Fibroblast of skin of left biceps (primary cell): ENCODE measurements at places on chromosomes 16 and 17.

DNA sequence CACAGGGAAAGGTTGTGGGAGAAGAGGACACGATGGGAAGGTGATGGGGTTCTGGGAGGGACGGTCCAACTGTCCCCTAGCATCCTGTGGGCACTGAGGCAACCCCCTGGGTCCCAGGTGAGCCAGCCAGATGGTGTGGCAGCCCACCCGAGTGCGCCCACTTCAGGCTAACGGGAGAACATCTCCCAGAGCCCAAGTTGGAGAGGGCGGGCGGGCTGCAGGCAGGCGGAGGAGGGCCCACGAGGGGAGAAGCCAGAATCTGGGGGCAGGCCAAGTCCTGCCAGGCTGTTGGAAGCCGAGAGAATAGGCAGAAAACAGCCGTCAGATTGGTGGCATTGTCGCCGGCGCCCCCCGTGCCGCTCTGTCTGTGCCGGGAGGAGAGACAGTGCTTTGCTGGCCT is 13.8 kb upstream of the ABCC3 start:
- DNase-seq, result no peak

- DNase-seq, result no peak
Measured at GRCh38 chr17:31289790-31290189, 7.2 kb downstream of the OMG start.

GRCh38 chr16:87821376-87822107 is 47.8 kb downstream of the SLC7A5 start:
- no peak for DNase-seq

GRCh38 chr16:2776500-2777139 is 460 bp downstream of the ELOB start:
- DNase-seq, result no peak

GRCh38 chr16:85536073-85536410 is 77.1 kb upstream of the GSE1 start:
- DNase-seq, result no peak

GRCh38 chr17:6959700-6960099 is 36.1 kb upstream of the ALOX12 start:
- no peak for DNase-seq

- DNase-seq, result no peak
Measured at GRCh38 chr16:3592559-3592958, 15.4 kb upstream of the NLRC3 start.

DNA sequence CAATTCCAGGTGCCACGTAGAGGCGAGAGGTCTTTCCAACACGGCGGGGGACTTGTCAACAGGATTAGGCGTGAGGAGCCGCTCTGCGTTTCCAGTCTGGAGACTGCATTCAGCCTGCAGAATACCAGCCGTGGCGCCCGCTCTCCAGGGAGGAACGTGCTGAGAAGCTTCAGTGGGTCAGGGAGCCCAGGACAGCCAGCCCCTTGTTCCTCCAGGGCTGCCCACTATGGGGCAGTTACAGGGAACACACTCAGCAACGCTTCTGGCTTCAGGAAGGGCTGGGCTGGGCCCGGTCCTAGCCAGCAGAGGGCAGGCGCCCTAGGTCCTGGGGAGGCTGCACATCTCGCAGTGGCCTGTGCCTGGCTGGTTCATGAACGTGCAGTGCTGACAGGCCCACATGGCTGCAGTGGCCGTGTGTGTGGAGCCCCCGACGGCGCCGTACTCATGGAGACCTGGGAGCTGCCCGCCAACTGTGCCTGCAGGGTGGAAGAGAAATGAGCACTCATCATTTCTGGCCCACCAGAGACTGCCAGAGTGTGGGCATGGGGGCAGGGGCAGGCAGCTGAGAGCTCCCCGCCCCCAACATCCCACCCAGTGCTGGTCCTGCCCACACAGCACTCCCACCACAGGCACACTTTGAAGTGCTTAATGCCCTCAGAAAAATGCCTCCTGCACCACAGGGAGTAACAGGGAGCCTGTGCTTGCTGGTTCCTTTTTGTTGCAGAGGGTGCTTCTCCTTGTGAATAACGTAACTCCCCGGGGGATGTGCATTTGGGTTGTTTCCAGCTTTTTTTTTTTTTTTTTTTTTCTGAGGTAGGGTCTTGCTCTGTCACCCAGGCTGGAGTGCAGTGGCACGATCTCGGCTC is 7.0 kb upstream of the FAAP100 start:
- DNase-seq, result no peak

DNA sequence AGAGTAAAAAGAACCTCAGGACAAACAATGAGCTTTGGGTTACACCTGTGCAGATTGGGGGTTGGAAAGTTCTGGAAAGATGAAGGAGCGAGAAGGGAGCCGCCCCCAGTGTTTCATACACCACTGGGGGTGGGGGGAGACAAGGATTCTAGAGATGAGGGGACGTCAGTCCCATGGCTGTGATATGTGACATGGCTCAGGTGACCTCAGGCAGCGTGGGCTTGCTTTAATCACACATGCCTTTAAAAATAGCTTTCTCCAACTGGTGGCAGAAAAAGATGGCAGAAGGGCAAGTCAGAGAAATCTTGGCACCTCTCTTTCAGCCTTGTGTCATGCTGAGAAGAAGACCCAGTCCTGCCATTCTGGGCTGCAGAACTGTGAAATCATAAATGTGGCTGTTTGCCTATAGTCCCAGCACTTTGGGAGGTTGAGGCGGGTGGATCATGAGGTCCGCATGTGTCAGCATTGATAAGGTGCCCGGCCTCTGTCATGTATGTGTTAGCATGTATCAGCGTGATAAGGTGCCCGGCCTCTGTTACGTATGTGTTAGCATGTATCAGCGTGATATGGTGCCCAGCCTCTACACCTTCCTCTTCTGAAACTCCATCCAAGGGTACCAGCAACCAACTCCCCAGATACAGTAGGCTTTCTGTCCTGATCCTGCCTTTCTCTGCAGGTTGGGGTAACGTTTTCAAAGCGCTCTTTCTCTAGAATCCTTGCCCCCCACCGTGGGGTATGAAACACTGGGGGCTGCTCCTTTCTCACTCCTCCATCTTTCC is 25.0 kb downstream of the WIPI1 start:
- no peak for DNase-seq

DNA sequence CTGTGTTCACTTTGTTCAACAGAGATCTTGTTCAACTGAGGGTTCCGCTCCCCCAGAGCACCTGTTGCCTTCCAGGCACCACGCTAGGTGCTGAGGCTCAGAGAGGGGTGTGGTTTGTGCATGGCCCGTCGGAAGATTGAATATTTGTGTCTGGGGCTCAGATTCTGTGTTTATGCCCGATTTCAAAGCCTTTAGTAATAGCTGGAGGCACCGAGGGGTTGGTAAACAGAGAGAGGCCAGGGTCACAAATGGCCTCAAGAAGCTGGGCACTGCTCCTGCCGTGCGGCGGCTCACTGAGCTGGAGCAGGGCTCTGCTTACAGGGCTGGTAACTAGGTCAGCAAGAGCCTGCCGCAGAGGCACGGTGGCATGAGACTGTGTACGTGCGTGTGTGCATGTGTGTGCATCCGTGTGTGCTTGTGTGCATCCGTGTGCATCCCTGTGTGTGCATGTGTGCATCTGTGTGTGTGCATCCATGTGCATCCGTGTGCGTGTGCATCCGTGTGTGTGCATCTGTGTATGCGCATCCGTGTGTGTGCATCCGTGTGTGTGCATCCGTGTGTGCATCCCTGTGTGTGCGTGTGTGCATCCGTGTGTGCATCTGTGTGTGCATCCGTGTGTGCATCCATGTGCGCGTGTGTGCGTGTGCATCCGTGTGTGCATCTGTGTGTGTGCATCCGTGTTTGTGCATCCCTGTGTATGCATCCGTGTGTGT is 5.4 kb downstream of the ITGAE start:
- no peak for DNase-seq

DNA sequence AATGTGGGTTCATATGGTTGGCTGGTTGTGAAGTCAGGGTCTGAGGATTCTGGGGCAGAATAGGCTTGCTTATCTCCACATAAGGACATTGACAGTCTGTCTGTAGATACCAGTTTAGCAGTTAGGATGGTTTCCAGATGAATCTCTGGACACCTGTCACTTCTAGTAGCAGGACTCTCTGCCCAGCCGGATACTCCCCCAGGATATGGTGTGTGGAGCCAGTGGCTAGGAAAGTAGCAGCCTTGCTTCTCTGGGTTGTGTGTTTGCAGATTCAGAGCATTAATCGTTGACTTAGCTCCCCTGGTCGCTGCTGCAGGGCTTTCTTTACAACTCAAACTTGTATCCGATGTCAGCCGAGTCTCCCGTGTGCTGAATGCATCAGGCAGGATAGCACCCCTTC is 45.2 kb downstream of the CLEC16A start:
- no peak for DNase-seq

GRCh38 chr17:57125406-57125805 is 40.4 kb downstream of the AKAP1 start:
- no peak for DNase-seq

DNA sequence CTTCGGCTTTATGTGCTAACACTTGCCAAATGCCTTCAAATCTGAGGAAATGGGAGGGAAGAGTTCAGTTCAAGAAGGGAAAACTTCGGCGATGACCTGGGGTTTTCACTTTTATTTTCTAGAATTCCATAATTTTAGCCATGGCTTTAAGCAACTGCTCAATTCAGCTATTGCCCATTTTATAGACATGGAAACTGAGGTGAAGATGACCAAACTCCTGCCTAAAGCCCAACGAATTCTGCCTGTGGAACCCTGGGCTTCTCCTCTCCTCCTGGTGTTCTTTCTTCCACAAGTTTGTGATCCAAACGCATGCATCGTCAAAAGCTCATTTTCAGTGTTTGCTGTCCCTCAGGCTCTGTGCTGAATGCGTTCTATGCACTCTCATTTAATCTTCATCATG is 49.4 kb upstream of the NDRG4 start:
- no peak for DNase-seq

GRCh38 chr16:64380751-64381150 is 741.1 kb downstream of the CDH11 start:
- no peak for DNase-seq

GRCh38 chr17:42153919-42154742 is 658 bp downstream of the RAB5C start:
- no peak for DNase-seq

GRCh38 chr17:40605306-40605705 is 40.0 kb upstream of the CCR7 start:
- no peak for DNase-seq

DNA sequence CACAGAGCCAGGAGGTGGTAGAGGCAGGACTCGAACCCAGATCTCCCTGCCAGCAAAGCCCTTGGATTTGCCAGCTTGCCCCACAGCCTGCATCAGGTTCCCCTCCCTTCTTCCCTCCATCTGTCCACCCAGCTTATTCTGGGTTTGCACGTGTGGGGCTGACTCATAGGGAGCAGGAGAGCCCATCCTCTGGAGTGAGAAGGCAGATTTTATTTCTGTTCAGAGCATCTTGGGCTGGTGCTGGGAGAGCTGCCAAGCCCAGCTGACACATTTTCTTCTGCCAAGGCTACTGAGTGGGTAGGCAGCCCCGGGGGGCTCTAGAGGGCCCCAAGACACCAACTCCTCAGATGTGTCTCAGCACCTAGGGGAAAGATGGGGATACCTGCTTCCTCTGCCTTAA is 106.3 kb upstream of the CRHR1 start:
- DNase-seq, result no peak

- DNase-seq, result no peak
Measured at GRCh38 chr16:83301971-83302370, 505.8 kb upstream of the HSBP1 start.

DNA sequence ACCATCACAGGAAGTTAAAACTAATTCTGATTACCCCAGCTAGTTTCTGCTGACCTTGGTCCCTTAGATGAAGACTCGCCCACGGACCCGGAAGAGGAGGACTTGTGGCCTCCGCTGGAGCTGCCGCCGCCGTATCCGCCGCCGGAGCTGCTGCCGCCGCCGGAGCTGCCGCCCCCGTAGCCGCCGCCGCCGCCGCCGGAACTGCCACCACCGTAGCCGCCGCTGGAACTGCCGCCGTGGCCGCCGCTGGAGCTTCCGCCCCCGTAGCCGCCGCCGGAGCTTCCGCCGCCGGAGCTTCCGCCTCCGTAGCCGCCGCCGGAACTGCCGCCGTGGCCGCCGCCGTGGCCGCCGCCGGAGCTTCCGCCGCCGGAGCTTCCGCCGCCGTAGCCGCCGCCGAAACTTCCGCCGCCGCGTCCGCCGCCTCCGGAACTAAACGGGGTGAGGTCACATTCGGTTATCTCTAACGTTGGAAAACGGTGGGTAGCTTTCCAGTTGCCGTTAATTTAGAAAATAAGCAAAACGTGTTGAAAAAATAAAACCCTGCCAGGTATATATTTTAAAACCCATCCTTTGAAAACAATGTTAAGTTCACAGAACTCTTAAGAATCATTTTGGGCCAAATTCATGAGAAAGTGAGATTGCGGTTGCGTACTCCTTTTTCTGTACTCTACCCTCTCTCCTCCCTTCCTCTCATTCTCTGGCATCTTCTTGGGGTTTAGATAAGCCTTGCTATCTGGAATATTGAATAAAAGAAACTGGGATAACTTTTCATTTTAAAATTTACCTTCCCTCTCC is 3.5 kb downstream of the KRT10 start:
- DNase-seq, result peak; percentile 62

DNA sequence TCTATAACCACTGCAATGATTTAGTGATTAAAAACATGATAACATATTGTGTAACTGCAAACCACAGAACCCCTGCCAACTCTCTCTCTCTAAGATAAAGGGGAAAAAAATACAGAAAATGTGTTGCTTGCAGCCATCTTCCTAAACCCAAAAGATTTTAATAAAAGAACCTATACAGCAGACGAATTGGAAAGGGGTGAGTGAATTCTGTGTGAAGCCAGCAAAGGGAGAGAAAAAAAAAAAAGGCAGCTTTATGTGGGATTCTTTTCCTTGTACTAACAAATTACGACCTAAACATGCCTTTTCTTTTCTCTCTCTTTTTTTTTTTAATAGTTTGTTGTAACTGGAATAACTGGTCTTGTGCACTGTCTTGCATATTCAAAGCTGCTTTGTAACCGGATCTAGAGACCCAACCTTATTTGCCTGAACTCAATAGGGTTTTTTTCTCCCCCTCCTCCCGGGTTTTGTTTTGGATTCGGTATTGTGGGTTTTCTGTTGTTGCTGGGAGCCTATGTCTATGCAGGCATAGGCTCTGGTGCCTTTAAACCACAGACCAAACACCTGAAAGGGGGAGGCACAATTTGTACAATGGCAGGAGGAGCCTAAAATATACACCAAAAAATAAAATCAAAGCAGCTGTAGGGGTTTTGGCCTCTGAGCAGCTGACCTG is 7.0 kb upstream of the ZFHX3 start:
- DNase-seq, result peak; percentile 84

DNA sequence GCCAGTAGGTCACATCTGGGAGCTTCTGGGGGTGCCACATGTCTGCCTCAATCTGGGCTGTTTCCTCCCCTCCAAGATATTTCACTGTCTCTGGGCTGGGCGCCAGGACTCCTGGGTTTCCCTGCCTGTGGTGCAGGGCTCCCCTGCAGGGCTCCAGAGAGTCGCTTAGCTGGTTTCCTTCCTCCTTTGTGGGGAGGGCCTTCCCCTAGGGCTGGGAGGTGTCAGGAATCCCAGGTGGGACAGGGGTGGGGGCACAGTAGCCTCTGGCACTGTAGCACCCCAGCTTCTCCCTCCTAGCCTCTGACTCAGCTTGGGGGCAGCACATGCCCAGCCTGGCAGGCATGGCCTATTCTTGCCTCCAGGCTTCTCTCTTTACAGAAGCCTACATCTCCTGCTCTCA is 2.6 kb downstream of the RARA start:
- no peak for DNase-seq

GRCh38 chr17:6157716-6158115 is 87.5 kb downstream of the WSCD1 start:
- DNase-seq, result no peak
